ENCODE measurements at places on chromosomes 13 and 19.

GRCh38 chr19:48975947-48976847 lies 11.1 kb downstream of the FTL start:
- DNase-seq: peak; percentile 56

DNA sequence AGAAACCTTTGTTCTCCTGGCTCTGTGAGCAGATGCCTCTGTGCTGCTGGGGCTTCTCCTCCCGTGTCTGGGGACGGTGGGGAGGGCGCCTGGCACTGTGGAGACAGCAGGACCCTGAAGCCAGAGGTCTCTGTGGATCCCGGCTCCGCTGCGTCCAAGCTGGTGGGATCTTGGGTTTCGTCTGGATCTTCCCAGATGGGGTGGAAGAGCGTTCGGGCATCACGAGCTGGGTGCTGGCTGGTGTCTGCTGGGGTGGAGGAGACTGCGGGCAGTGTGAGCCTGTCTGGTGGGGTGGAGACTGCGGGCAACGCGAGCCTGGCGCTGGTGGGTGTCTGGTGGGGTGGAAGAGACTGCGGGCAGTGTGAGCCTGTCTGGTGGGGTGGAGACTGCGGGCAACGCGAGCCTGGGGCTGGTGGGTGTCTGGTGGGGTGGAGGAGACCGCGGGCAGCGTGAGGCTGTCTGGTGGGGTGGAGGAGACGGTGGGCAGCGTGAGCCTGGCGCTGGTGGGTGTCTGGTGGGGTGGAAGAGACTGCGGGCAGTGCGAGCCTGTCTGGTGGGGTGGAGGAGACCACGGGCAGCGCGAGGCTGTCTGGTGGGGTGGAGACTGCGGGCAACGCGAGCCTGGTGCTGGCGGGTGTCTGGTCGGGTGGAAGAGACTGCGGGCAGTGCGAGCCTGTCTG lies 5.6 kb downstream of the TEX29 start:
- no peak for DNase-seq

DNA sequence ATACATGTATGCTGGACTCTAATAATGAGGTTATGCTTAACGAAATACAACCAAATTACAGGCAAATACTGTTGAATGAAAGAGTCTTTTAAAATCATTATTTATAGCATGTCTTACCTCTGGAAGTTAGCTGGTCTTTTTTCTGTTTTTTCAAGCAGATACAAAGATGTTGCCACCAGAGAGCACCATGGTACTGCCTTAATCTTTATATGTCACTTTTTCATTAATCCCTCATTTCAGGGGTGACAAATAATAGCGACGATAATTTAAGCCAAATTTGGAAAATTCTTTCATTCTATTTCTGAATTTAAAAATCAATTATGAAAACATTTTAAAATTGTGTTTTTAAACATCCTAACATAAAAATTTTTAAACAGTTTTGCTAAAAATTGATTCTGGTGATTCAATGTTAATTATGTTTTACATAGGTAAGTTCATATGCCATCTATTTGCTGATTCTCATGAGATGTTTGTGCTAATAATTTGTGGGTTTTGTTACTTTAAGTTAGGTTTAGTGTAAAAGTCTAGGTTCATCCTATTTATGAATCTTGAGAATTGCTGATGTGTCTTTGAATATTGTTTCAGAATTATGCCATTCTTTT lies 379.3 kb upstream of the SGCG start:
- peak; percentile 15 for DNase-seq

DNA sequence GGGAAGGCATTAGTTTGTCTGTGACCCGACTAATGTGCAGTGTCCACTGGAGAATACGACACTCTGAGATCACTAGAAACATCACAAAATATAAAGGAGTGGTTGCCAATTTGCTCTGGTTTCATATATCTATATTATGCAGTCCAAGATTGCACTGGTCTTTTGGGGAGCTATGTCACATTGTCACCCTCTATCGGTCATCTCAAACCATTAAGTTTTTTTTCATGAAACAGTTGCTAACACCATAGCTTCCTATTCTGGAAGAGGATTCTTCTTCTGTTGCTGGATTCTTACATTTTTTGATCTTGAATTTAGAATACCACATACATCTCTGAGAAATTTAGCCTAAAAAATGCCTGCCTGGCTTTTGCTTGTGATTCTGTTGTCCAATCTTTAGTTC lies 168.6 kb downstream of the LACC1 start:
- DNase-seq: peak; percentile 27

DNA sequence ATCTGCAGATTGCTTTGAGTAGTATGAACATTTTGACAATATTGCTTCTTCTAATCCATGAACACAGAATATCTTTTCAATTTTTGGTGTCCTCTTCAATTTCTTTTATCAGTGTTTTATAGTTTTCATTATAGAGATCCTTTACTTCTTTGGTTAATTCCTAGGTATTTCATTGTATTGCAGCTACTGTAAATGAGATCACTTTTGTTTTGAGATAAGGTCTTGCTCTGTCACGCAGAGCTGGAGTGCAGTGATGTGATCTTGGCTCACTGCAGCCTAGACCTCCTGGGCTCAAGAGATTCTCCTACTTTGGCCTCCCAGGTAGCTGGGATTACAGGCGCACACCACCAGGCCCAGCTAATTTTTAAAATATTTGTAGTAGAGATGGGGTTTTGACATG lies 9.8 kb downstream of the CYP2A7 start:
- DNase-seq: no peak

DNA sequence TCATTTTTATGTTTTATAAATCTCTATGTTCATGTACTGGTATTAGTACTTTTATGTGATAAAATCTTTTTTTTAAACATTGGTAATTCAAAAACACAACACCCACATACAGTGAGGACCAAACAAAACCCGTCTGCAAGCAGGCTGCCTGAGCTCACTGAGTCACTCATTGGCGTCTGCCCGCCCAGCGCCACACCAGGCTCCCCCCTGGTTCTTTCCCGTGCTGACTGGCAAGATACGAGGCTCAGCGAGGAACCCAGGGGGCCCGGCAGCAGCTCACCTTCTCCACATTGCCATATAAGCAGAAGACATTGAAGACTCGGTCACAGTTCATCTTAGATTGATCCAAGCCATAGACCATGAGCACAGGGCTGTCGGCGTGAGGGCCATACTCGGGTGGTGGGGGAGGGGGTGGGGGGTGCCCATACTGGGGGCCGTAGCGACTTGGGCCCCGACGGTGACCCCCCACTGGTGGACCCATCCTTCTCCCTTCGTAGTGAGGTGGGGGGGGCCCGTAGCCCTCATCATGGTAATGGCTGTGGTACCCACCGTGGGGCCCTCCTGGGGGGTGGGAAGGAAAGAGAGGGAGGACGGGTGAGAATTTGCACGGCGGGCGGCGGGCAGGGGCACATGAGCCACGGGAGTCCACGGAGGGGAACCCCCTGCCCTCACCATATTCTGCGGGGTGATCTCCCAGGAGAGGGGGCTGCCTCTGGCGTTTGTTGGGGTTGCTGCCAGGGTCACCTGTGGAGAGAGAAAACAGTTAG lies 8.4 kb upstream of the ECH1 start:
- DNase-seq: no peak

DNA sequence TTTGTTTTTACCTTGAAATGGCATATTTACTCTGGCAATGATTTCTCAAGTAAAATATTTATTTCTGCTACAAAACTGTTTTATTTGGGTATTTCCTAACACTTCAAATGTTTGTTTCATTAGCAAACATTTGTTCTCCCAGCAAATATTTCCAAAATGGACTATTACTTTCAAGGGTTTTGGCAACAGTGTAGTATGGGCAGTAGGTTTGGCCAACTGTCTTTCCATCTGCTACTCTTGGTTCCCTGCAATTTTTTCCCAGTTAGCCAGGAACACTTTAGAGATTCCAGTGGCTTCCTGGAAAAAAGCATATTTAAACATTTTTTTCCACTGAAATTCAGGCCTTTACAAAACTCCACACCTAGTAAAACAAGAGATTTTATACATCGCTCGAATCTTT lies 466.6 kb downstream of the SLITRK6 start:
- DNase-seq: no peak

DNA sequence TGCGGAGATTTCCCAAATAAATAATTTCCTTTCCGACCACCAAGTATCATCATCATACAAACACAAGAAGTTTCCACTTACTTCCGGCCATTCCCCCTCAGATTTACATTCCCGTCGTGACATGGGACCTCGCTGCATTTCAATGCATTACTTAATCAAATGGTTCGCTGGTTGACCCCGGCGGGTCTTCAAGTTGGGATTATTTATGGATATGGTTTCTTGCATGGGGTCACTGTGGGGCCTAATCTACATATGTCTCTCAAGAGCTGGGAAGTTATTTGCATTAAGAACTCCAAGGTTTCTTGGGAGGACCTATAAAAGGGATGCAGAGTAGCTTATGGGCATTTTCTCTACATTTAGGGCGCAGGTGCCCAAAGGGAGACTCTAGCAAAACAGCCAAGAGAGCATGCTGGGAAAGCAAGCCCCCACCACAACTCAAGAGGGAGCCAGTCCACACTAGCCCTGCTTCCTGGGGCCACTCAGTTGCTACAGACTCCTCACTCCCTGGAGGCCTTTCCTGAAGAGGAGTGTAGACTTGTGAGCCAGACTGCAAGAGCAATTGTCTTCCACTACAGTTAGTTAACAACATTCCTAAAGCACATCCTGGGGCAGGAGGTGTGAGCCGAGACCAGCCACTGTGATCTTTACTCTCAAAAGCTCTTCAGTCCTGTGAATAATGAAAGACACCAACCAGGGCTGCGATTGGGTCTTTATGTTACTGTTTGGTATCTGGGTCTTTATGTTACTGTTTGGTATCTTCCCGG lies 125.3 kb downstream of the KATNAL1 start:
- peak; percentile 31 for DNase-seq

GRCh38 chr13:111153977-111154332 lies 38.8 kb downstream of the ARHGEF7 start:
- no peak for DNase-seq

DNA sequence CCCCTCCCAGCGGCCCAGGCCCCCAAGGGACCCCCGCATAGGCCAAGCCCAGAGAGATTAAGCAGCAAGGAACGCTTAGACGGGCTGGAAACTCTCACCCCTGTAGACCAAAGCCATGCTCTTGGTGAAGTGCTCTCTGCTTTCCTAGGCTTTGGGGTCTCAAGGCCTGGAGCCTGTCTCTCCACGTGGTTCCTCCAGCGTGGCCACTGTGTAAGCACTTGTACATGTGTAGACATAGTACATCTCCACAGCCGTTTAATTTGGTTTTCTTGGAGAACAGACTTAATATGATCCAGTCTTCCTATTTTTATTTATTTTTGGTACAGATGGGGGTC lies 1.1 kb downstream of the NUDT19 start:
- DNase-seq: peak; percentile 41

All from NB4 (cell line).